PC-9 (cell line): ENCODE measurements at places on chromosomes 1 and 21.

- no peak for DNase-seq
Observed at GRCh38 chr1:119367432-119368124, 1.0 kb upstream of the HAO2 start.

DNA sequence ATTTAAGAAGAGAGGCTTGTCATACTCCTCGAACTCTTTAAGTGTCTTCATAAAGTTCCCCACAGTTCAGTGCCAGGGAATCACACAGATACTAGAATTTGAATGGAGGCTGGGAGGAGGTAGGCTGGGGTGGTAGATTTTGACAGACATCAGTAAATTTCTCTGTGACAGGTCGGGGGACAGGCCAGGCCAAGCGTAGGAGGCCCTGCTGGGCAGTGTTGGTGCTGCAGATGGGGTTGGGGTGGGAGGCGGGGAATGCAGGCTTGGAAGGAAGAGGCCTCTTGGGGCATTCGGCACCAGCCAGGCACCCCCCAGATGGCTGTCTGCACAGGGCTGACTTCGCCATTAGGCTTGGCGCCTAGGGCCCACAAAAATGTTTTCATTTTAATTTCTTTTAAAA lies 84.0 kb downstream of the MAN1C1 start:
- no peak for DNase-seq

DNA sequence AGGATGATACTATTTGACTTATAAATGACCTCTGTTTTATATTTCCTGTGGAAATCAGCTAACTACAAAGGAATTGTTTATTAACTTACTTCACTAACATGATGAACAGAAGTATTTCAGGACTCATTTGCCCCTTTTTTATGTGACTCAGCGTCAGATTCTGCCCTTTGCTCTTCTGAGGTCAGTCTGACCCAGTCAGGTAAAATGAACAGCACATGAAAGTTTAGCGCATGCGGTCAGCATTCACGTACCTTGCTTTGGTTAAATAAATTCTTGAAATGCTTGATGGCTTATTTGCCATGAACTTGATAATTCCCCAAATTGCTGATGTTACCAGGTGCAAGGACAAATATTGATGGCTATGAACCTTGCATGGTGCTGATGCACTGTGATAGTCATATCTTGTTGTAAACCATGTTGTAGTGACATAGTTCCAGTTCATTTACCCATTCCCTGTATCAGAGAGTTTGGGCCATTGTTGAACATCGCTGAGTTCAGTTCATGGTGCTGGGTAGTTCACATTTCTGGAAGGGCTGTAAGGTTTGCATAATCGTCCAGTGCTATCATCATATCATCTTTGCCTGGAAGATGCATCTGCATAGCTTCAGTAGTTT lies 133.4 kb downstream of the NFIA start:
- DNase-seq, result no peak

- no peak for DNase-seq
Observed at GRCh38 chr1:53244141-53244540, 5.8 kb upstream of the MAGOH start.

GRCh38 chr1:77282187-77282865 lies 507 bp downstream of the AK5 start:
- peak; percentile 20 for DNase-seq

DNA sequence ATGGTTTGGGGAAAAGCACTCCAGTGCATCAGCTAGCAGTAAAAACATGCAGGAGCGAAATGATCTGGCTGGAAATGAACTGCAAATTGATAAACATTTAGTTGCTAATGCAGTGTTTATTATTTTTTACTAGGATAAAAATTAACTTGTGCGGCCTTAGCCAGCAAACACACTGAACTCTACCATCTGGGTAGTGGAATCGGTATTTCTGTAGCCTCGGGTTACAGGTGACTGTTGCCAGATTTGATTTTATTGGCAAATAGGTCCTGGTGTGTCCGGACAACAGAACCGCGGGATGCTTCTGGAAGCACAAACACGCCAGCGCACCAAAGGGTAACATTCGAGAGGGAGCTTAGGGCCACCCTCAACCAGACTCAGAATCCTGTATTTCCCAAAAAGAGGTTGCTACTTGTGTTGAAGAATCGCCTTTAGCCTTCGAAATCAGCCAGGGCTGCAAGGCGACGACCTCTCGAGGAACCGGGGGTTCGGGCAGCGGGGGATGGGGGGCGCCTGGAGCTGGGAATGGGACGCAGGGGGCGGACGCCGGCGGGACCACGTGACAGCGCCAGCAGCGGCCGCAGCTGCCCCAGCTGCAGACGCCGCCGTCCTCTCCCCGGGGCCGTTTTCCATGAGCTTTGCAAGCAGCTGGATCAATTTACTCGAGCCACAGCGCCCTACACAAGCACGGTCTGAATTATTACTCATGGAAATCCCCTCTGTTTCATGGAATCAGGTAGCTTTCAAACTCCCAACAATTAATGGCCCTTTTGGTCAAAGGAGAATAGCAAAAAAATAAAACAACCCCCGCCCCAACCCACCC lies 158.8 kb downstream of the TOMM20 start:
- DNase-seq, result no peak

- DNase-seq, result no peak
Observed at GRCh38 chr1:235724730-235725129, 75.1 kb upstream of the GNG4 start.

DNA sequence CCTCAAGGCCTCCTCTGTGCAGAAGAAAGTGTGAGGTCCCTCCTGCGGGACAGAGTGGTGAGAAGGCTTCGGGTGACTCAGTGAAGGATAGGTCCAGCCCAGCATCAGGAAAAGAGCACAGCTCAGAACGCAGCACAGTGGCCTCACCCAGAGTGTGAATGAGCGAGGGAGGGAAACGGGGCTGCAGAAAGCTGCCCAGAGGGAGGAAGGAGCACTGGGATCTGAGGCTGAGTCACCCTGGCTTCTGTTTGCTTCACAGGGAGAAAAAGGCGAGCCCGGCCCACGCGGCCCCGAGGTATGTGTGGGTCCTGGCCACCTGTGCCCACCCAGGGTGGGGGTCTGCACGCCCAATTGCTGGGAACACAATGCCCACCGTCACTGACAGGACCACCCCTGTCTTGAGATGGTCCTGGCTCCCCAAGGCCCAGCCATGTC lies 24.3 kb downstream of the COL6A2 start:
- DNase-seq, result no peak

DNA sequence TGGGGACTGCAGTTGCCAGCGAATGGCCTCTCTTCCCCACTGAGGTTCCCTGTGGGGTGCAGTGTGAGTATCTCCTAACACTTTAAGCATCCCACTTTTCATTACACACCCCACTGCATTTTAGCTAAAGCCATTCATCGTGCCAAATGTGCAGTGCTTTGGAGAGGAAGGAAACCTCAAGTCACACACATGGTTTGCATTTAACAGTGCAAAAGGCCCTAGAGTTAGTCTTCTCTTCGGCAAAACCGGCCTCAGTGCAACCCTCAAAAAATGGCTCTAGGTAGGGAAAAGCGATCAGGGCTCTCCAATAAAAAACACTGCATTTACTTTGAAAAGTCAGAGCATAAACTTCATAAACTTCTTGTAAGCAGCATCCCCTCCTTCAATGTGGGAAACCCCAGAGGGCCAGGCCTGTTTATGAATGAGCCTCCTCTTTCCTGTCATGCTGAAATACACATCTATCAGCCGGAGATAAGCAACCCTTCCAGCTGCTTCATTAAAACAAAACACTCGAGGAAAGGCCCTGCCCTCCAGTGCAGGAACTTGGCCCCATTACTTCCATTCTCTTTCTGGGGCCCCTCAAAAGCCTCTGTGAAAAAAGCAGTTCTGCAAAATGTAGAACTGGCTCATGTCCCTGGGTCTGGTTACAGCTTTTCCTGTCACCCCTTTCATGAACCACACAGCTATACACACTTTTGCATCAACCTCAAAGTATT lies 184.0 kb downstream of the CDC7 start:
- no peak for DNase-seq

DNA sequence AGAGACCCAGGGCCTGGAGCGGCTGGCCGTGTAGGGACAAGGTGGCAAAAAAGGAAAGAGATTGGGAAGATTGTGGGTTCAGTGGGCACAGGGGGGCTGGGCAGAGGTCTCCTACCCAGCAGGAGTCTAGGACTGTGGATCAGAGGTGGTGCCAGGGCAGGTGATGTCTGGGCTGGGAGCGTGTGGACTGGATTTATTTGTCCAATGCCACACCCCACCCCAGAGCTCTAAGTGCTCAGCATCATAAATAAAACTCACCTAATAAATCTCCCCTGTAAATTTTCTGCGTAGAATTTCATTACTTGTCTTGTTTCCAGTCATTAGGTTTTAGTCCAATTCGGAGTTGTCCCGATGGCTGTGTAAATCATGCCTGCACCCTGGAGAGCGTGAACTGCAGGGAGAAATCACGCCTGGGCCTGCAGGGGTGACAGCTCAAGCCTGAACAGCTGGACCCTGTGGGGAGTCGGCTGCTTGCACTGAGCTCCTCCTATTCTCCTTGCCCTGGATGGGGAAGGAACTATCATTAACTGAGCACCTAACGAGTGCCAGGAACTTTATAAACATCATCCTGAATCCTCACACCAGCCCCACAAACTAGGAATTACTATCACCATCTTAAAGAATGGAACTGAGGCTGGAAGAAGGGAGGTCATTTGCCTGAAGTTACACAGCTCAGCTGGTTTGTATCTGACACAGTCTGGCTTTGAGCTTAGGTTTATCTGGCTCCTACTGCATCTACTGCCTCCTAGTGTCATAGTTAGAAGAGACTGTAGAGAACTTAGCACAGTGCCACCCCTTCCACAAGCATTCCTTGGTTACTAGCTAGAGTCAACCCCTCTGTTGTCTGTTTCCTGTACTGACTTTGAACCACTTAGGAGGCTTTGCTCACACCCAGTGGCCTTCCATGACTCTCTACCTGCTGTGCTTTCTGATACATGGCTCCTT lies 25.0 kb upstream of the POU3F1 start:
- DNase-seq, result no peak

GRCh38 chr1:224273641-224274040 lies 56.3 kb downstream of the NVL start:
- no peak for DNase-seq

DNA sequence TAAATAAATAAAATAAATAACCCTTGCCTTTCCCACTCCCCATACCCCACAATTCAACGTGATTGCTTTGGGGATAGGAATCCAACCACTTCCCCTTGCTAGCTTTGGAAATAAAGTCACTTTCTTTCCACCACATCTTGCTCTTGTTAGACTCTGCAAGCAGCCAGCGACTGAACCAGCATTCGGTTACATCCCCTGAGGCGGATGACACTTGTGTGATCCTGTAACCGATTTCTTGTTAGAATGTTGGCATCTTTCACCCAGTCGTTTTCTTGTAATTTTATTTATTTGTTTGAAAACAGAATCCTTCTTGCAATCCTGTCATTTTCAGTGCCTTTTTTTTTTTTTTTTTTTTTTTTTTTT lies 1.6 kb upstream of the IFNGR2 start:
- DNase-seq, result no peak

- no peak for DNase-seq
Observed at GRCh38 chr1:10286244-10286643, 75.9 kb downstream of the KIF1B start.

GRCh38 chr1:3745590-3746381 lies 6.5 kb upstream of the CCDC27 start:
- no peak for DNase-seq

GRCh38 chr21:45931397-45931969 lies 50.1 kb upstream of the COL6A1 start:
- no peak for DNase-seq

DNA sequence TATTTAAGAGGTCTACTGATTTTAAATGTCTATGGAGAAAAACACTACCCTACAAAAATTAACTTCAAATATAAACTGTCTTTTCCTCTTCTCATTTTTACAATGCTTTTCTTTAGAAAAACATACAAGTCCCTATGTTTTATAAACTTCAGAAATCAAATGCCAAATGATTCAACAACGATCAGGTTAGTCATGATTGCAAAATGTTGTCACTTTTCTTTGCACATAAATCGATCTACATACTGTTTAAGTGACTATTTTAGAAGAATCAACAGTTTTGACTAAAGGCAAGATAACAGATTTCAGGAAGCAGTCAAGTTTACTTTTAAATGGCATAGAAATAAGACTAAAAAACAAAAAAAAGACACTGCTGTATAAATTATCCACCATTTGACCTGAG lies 168.7 kb downstream of the GPATCH2 start:
- DNase-seq, result no peak

DNA sequence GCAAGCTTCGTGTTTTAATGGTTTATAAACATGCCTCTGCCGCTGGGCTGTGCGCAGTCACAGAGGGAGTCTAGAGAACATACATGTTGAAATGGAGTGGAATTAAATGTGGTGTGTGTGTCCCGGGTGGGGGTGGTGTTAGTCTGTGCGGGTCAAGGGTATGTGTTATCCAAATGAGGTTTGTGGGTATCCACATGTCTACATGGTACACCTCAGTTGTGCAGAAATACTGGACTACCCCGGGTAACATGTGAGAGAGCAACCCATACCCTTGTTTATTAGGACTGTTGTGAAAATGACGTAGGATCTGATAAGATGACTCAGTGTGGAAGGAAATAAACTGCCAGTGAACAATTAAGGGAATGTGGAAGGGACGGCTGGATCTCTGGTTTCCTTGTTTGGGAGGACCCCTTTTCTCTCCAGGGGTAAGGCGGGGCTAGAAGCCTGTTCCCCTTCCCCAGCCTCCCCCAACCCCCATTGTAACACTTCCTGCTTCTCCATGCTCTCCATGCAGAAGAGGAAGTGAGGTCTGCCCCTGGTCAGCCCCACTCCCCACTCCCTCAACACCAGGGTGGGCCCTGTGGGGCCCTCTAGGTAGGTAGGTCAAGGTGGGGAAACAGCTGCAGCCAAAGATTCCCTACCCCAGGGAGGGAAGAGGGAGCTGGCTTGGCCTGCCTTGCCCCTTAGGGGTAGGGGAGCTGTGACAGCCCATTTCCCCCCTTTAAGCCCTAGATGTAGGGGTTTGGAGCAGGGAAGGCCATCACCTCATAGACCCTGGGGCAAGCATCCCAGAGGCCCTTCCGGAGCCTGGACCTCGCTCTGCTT lies 690 bp downstream of the EPS8L3 start:
- peak; percentile 88 for DNase-seq

DNA sequence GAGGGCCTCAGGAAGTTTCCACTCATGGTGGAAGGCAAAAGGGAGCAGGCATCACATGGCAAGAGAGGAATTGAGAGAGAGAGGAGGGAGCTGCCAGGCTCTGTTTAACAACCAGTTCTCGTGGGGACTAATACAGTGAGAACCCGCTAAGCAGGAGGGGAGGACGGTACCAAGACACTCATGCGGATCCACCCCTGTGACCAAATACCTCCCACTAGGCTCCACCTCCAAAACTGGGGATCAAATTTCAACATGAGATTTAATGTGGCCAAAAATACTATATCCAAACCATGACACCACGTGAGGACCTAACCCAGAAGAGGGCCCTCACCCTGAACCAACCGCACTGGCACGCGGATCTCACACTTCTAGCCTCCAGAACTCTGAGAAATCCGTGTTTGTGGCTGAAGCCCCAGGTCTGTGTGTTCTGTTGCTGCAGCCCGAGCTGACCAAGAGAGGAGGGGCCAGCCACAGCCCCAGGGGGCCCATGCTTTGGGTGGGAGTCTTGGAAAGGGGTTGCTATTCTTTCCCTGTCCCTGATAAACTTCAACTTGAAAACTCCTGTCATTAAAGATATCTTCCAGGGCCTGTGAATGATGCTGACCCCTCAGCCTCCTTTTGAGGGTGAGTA lies 32.0 kb downstream of the TRIM67 start:
- no peak for DNase-seq

- DNase-seq, result no peak
Observed at GRCh38 chr1:203327684-203328457, 22.6 kb downstream of the BTG2 start.
